Fibroblast of skin of scalp (primary cell): ENCODE measurements at places on chromosomes 6 and 20.

- DNase-seq = peak; percentile 63
Measured at GRCh38 chr6:99334526-99335127, 14.8 kb downstream of the FAXC start.

GRCh38 chr6:113654396-113654795 lies 202.7 kb upstream of the MARCKS start:
- peak; percentile 81 for DNase-seq

DNA sequence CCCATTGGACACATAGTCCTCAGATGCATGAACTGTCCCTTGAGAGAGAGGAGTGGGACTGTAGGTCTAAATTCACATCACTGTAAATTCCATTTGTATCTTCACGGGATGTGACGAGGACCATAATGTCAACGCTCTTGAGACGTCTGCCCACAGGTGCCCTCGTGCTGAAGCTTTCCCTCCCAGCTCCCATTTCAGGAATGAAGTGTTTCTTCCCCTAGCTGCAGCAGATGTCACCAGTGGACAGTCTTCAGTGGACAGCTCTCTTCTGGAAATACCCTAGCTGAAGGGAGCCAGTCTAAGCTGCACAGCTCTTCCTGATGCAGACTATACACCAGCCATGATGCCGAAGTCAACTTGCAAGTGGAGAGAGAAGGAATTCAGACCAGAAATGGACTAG lies 217.4 kb upstream of the ECI2 start:
- no peak for DNase-seq

DNA sequence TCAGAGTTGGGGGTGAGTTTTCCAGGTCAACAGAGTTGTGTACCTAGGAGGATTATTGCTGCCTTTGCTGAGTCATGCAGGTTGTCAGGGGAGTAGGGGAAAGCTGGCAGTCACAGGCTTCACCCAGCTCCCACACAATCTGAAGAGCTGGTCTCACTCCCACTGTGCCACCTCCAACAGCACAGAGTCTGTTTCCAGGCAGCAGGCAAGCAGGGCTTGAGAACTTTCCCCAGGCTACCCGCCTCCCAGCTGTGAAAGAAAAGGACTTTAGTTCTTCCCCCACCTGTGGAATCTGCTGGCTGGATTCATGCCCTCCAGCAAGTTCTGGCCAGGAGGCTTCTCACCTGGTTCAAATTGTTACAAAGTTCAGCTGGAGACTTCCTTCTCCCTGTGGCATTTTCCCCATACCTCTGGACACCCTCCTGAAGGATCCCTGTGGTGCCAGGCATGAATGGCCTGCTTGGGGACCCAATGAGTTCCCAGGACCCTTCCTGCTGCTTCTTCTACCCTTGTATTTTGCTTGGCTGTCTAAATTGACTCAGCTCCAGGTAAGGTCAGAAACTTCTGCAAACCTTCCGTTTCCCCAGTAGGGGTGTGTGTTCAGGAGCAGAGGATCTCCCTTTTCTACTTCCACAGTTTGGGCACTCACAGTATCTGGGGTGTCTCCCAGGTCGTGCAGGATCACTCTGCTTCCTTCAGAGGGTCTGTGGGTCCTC lies 378.1 kb upstream of the MAN1A1 start:
- no peak for DNase-seq

- no peak for DNase-seq
Measured at GRCh38 chr20:17197041-17197440, 29.8 kb upstream of the PCSK2 start.

DNA sequence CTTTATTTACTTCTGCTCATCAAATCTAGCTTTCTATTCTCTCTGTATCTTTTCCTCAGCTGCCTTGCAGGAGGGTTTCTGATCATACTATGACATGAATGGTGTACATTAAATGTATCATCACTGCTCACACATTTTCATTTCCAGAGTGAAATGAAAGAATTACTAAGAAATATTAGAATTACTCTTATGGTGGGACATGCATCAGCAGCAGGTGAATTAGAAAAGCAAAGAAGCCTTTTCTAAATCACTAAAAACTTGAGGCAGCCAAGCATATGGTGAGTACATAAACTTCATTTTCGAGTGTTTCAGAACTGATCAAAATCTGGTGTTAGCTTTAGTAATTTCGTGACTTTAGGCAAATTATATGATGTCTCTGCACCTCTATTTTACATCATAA lies 23.6 kb downstream of the IL17A start:
- DNase-seq = no peak

DNA sequence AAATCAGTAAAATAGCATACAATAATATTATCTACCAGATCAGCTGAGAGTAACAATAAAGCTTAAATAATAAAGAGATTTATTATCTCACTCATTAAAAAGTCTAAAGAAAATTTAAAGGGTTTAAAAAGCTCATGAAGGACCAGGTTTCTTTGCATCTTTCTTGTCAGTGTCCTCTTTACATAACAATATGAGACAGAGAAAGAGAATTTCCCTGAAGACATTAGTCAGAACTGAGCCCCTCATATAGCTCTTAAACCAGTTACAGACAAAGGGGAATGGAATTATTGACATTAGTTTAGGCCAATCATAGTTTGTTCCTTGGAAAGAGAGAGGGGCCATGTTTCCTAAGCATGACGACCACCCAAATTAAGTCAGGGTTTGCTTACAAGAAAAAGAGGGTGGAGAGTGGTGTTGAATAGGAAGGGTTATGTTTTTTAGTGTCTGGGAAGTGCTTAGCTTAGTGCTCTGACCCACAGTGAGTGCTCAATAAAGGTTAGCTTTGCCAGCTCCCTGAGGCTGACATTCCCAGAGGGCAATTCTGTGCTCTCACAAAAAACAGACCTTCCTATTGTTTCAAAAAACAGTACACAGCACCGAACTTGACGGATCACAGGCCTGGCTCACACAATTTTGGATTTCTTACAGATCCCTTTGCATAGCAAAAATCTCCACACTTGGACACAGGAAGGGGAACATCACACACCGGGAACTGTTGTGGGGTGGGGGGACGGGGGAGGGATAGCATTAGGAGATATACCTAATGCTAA lies 3.6 kb upstream of the PLCB1 start:
- DNase-seq = no peak
